ENCODE measurements at places on chromosomes 6 and 20.

GRCh38 chr6:85121158-85121557 lies 328.7 kb upstream of the NT5E start:
- DNase-seq, result no peak

GRCh38 chr20:9068233-9068801 lies 570 bp upstream of the PLCB4 start:
- no peak for DNase-seq

GRCh38 chr6:116633685-116634084 lies 17.4 kb downstream of the RSPH4A start:
- no peak for DNase-seq

- DNase-seq, result no peak
Measured at GRCh38 chr20:14355791-14356190, 18.4 kb upstream of the FLRT3 start.

- DNase-seq, result no peak
Measured at GRCh38 chr20:20442466-20442865, 74.6 kb downstream of the INSM1 start.

All from stimulated activated CD4-positive, alpha-beta T cell treated with anti-CD3 and anti-CD28 coated beads, Interleukin-12 subunit alpha, Interleukin-12 subunit beta, amount 100 ng/mL, for 4 hours (primary cell).